HS-27A (cell line): ENCODE measurements at places on chromosomes 5 and 9.

DNA sequence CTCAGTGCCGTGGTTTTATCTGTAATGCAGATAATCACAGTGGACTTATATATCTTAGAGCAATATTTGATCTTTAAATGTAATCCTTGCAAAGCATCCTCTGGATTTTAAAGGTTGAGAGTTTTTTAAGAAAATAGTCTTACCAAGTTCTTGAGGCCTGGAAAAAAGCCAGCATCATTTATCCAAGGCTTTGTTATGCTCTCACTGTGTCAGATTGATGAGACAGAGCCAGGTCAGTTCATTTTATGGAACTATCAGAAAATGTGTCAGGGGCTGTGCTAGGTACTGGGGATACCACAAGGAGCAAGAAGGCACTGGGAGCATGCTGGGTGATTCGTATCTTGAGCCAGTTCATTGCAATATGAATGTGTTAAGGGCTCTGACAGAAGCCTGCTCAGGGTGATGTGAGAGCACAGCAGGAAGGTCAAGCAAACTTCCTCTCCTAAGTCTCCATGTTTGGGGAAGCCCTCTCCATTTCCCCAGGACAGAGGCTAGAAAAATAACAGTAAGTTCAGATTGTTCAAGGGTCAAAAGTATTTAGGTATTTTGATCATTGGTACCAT is 19.7 kb downstream of the C7 start:
- no peak for DNase-seq

- DNase-seq = no peak
Observed at GRCh38 chr9:125785248-125785751, 38.1 kb downstream of the PBX3 start.

- DNase-seq = no peak
Observed at GRCh38 chr5:102613661-102614060, 114.9 kb upstream of the SLCO6A1 start.

GRCh38 chr5:67639976-67640375 is 443.4 kb upstream of the CD180 start:
- DNase-seq = no peak

GRCh38 chr9:110994771-110995241 is 43.5 kb downstream of the LPAR1 start:
- no peak for DNase-seq

- no peak for DNase-seq
Observed at GRCh38 chr5:54981928-54982327, 3.5 kb downstream of the ESM1 start.

DNA sequence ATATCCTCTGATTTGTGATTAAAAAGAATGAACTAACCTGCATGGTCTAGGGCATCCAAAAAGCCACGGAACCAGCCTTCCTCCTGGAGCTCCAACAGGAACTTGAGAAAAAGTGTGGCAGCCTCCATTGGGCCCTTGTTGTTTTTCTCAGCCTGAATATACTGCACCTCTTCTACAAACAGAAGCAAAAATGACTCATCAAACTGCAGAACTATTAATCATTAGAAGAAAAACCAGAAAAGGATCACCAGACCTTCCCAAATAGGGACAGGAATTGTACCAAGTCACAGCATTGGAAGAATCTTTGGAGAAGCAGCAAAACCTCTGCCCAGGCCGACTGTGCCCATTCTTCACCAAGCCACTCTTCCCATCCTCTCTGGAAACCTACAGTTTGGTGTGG is 25.2 kb downstream of the RIGI start:
- no peak for DNase-seq

- no peak for DNase-seq
Observed at GRCh38 chr9:4344946-4345345, 45.1 kb upstream of the GLIS3 start.

- DNase-seq = no peak
Observed at GRCh38 chr9:18821788-18822187, 211.2 kb downstream of the SAXO1 start.
